Naive thymus-derived CD8-positive, alpha-beta T cell (primary cell): ENCODE measurements at places on chromosomes 6 and 20.

DNA sequence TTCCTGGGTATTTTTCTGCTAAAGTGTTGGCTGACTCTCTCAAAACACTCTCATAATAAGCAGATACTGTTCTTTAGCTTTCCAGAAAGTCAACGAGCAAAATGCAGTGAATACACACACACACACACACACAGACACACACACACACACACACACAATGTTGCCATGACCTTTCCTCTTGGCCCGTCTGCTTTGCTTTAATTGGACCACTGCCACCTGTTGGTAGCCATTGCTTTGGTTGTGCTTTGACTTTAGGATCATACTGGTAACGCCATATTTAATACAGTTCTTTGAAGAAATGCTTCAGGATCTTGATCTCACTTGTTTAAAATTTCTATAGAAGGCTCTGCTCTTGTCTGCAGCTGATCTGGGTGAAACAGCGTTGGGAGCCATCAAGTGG lies 4.4 kb downstream of the FIG4 start:
- no peak for DNase-seq

DNA sequence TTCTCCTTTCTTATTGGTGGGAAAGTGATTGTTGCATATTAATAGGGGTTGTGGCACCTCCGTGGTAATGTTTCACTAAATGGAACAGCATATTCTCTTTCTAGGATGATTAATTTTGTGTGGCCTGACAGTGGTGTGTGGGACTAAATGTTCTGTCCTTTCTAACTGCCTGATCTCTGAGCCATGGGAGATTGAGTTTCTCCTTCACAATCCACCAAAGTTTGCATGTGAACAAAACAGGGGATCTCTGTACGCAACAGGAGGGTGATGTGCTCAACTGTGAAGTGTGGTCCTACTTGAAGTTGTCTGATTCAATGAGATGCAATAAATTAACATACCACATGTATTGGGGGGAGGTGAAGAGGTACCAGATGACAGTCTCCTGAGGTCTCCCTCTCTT lies 19.3 kb downstream of the BCAS1 start:
- no peak for DNase-seq

- no peak for DNase-seq
These were observed 148.4 kb upstream of the FOXA2 start for GRCh38 chr20:22732751-22733150.

DNA sequence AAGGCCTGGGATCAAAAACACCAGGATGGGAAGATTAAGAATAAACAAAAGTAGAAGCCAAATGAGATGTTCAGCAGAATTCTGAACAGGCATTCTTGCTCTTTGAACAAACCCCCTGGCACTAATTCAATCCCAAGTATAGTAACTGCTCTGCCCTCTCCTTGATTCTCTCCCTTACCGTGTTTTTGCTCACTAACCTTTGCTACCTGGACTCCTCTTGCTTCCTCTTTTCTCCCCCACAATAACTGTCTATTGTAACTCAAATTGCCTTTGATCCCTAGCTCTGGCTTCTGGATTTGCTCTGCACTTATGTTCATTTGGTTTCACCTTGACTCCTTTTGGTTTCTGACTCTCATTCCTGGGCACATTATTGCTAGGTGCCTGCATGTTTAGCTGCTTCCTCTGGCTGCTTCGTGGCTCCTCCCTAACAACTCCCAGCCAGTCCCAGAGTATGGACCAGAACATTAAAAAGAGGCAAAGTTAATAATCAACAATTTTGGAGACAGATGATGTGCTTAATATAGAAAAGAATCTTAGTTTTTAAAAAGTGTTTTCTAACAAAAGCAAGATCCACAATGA lies 65.4 kb upstream of the PHIP start:
- DNase-seq, result no peak

DNA sequence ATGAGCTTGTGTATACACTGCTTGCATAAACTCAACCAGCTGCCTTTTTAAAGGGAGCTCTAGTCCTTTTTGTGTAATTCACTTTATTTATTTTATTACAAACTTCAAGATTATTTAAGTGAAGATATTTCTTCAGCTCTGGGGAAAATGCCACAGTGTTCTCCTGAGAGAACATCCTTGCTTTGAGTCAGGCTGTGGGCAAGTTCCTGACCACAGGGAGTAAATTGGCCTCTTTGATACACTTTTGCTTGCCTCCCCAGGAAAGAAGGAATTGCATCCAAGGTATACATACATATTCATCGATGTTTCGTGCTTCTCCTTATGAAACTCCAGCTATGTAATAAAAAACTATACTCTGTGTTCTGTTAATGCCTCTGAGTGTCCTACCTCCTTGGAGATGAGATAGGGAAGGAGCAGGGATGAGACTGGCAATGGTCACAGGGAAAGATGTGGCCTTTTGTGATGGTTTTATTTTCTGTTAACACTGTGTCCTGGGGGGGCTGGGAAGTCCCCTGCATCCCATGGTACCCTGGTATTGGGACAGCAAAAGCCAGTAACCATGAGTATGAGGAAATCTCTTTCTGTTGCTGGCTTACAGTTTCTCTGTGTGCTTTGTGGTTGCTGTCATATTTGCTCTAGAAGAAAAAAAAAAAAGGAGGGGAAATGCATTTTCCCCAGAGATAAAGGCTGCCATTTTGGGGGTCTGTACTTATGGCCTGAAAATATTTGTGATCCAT lies 15.3 kb downstream of the TNFAIP3 start:
- DNase-seq, result no peak

DNA sequence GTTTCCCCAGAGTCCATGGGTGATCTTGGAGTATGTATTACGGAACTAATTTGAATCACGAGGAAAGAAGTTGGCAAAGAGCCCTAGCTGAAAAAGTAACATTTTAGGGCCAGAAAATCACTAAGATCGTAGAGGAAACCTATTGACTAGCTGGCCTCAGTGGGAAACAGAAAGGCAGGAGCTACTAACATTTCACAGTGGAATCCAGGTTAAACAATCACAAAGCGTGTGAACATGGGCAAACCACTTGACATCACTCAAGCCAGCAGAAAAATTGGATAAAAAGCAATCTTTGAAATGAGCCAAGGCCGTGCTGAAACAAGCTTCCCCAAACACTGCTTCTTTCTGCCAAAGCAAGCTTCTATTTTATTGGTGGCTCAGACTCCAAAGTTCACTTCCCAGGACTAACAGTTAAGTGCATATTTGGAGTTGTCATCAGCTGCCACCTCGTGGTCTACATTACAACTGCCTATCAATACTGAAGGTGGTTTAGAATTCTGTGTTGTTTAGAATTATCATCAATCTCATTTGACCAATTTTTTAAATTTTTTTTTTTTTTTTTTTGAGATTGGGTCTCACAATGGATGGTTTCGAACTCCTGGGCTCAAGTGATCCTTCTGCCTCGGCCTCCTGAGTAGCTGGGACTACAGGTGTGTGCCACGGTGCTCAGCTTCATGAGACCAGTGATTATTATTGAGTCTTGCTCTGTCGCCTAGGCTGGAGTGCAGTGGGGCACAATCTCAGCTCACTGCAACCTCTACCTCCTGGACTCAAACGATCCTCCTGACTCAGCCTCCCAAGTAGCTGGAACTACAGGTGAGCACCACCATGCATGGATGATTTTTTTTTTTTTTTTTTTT lies 10.6 kb downstream of the RPS10 start:
- peak; percentile 56 for DNase-seq

GRCh38 chr6:84150705-84151104 lies 76.7 kb downstream of the CEP162 start:
- no peak for DNase-seq

DNA sequence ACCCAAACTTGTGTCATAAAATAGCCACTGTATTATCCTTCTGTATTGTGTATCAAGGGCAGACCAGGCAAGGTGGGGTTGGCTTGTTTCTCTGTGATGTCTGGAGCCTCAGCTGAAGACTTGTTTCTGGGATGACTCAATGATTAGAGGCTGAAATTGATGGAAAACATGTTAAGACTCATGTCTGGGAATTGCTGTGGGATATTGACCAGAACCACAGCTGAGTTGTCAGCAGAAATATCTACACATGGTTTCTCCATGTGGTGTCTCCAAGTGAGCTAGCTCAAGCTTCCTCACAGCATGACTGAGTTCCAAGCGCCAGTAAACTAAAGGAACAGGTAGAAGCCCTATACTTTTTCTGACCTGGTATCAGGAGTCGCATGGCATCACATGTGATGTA lies 128.5 kb upstream of the SYNDIG1 start:
- no peak for DNase-seq

GRCh38 chr6:119966484-119966883 lies 616.9 kb upstream of the MAN1A1 start:
- no peak for DNase-seq

- DNase-seq, result no peak
These were observed 95.0 kb downstream of the SCML4 start for GRCh38 chr6:107729098-107729497.

DNA sequence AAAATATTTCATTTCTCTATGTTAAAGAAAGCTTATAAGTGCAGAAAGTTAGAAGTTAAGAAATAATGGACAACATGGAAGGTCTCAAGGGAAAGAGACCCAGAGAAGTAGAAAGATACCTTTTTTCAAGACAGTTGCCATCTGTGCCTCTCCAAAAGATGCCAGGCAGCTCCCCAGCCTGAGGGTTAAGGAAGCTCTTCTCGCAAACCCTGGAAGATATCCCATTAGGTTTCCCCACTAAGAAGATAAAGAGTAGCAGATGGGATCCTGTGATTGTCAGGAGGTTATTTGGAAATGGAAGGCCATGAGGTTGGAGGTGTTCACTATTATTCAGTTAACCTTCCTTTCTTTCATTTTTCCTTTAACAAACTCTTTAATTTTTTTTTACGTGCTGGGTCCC lies 110.1 kb upstream of the SIM1 start:
- no peak for DNase-seq

- DNase-seq, result no peak
These were observed 7.0 kb upstream of the ZKSCAN8 start for GRCh38 chr6:28134716-28135115.

GRCh38 chr20:44217342-44218092 lies 6.9 kb upstream of the OSER1 start:
- peak; percentile 77 for DNase-seq

- no peak for DNase-seq
These were observed 77.3 kb downstream of the CD40 start for GRCh38 chr20:46195264-46196036.

DNA sequence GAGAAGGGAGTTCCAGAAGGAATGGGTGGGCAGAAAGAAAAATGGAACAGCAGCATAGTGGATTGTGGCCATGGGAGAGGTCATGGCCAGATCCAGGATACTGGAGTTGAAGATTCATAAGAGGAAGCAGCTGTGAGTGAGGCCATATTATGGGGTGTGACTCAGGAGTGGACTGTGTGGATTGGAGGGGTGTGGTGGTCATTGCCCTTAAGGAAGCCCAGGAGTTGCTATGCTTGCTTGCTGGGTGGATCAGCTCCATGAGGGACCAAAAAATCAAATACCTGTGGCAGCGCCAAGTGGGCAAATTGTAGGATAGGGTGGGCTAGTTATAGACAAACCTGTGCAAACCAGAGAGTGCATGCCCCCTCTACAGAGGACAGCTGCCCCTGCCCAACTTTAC lies 18.3 kb downstream of the LRRC1 start:
- no peak for DNase-seq

- no peak for DNase-seq
These were observed 23.3 kb downstream of the EDN1 start for GRCh38 chr6:12313306-12313991.

DNA sequence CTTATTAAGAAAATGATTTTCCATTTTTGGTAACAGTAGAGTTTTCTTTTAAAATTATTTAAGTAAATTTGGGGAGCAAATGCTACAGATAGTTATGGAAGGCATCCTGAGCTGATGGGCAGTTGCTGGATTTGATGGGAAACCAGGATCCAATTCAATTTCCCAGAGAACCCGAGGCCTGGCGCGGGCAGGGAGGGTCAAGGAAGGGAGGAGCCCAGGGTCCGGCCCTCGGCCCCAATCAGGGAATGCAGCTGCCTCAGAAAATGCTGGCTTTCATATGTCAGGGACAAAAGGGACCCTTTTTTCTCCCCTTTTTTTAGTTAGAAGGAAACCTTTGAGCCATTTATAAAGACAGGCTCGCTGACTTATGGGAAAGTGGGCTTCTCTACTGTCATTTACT lies 42.1 kb downstream of the CTCFL start:
- no peak for DNase-seq

- DNase-seq, result no peak
These were observed 75.3 kb upstream of the CCN6 start for GRCh38 chr6:111978532-111979149.

- no peak for DNase-seq
These were observed 1.4 kb downstream of the LTA start for GRCh38 chr6:31573239-31574105.

DNA sequence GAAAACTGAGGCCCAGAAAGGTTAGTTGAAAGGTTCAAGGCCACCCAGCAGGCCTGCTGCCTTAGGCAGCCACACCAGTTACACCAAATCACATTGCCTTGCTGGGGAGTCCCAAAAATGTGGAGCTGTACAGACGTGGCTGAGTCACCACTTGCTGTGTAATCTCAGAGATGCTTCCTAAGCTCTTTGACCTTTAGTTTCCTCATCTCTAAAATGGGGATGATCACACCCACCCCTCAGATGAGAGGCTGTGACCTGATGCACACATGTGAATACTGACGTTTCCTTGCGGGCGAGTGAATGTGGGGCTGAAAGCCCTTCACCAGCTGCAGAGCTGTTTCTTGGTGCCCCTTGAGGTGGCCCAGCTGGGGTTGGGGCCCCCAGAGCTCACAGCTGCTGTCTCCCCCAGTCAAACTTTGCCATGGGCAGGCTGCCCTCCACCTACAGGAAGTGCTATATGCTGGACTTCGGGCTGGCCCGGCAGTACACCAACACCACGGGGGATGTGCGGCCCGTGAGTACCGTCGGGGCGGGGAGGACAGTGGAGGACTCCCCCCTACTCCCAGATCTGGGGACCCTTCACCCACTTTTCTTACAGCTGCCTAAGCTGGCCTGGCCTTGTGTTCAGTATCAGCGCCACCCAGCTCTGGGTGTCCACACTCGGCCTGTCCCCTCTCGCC lies 11.0 kb downstream of the TTBK1 start:
- no peak for DNase-seq

DNA sequence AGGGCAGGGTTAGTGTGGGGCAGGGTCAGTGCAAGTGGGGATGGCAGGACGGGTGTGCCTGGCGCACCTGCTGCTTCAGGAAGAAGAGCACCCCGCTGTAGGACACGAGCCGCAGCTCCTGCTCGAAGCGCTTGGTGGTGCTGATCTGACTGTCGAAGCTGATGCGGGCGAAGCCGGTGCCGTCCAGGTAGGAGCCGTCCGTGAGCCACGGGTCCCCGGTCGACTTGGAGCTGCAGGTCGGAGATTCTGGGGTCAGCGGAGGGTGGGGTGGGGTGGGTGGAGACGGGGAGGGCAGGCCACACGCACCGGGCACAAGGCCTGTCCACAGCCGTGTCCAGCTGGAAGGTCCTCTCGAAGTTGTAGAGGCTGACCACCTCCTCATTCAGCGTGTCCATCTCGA lies 10.2 kb downstream of the ADRM1 start:
- DNase-seq, result no peak

GRCh38 chr20:1341561-1342265 lies 12.8 kb upstream of the SDCBP2 start:
- DNase-seq, result no peak

- DNase-seq, result no peak
These were observed 120.5 kb downstream of the MAP3K7 start for GRCh38 chr6:90466154-90466940.

GRCh38 chr20:6490849-6491248 lies 276.6 kb upstream of the BMP2 start:
- no peak for DNase-seq

GRCh38 chr20:63268671-63269439 lies 3.8 kb upstream of the ARFGAP1 start:
- DNase-seq, result no peak
